ENCODE measurements at places on chromosomes 2 and 18. TPM values are rescaled to one million over a fixed set of nuclear protein-coding genes. Genes with fewer than 3 reads are reported as not detected.

Gene FAM161A
- total RNA-seq = 9.9 TPM

- peak; percentile 74 for ATAC-seq
Observed at GRCh38 chr2:168601741-168602140, 145.7 kb downstream of the CERS6 start.

Gene ABCG5
- 0.14 TPM for total RNA-seq

- no peak for ATAC-seq
Observed at GRCh38 chr2:74474899-74475298, 2.4 kb upstream of the MRPL53 start.

Gene BCL11A
- 19.6 TPM for total RNA-seq

GRCh38 chr2:240041363-240041762, 11.1 kb upstream of the OR6B2 start:
- no peak for ATAC-seq

Gene SRD5A2
- total RNA-seq = 0.08 TPM

- no peak for ATAC-seq
Observed at GRCh38 chr2:178523596-178524134, 43.4 kb downstream of the PLEKHA3 start.

Gene RUFY4
- total RNA-seq = 0.38 TPM

DNA sequence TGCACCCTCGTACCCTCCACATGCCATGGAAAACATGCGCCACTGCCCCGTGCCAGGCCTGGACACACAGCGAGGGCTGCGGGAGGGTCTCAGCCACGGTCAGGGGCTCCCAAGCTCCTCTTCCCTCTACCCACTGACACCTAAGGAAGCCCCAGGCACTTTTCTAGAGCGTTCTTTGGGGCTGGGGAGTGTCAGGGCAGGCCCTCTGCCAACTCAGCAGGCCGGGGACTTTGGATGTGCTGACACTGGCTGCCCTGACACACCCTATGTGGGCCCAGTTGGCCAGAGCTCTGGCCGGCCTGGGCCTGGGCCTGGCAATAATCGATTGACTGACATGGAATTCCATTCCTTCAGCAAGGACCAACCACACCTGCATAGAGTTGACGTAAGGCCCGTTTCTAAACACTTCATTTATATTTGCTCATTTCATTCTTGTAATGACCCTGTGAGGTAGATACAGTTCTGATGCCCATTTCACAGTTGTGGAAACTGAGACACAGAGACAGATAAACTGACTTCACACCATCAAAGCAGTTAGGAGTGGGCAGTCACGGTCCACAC, 70.5 kb downstream of the ZFP36L2 start:
- ATAC-seq = no peak

DNA sequence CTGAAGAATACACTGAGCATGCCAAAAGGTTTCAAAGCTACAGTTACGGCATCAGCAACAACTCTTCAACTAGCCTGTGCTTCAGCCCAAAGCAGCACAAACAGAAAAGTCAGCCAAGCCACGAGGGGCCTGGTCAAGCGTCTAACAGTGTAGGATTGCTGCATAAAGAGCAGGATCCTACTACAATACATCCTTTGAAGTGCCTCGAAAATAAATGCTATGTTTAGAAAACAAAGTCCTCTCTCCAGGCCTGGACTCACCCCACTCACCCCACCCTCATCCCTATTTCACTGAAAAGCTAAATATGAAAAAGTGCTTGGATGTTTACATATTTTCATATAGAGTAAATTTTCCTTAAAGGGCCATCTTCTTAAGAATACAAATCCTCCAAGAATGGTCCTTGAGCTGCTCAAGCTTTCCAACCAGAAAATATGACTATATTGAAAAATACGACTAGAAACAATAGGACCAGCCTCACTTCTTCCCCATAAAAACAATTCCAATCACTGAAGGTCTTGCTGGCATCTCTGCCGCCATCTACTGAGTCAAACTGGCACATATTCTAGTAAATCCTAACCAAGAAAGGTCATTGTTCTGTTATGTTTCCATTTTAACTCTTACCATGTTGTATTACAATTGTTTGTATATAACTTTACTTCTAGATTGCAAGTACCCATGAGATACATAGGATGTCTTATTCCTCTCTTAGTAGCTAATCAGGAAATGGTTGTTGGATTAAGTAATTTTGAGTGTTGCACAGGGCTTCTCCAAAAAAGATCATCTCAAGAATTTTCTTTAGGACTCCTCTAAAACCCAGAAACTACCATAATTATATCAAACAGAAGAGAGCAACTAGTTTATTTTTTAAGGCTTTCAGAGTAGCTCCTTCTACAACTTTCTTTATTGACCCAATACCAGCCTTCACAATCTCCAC, 63.6 kb downstream of the CLHC1 start:
- ATAC-seq = peak; percentile 71

Gene FAHD2A
- 15.7 TPM for total RNA-seq

GRCh38 chr2:28702415-28702861, 49.2 kb upstream of the PPP1CB start:
- no peak for ATAC-seq

- ATAC-seq = no peak
Observed at GRCh38 chr2:175766880-175767279, 235.2 kb downstream of the LNPK start.

- no peak for ATAC-seq
Observed at GRCh38 chr2:235774153-235774870, 280.5 kb downstream of the AGAP1 start.

GRCh38 chr2:112639936-112640335, 5.8 kb upstream of the SLC20A1 start:
- no peak for ATAC-seq

Data from motor neuron (in vitro differentiated cells).